ENCODE measurements at places on chromosomes 1 and 21.

GRCh38 chr1:178461701-178462100 is 35.1 kb downstream of the CLEC20A start:
- DNase-seq, result no peak

- DNase-seq, result no peak
Measured at GRCh38 chr1:192553741-192554140, 21.8 kb upstream of the RGS1 start.

DNA sequence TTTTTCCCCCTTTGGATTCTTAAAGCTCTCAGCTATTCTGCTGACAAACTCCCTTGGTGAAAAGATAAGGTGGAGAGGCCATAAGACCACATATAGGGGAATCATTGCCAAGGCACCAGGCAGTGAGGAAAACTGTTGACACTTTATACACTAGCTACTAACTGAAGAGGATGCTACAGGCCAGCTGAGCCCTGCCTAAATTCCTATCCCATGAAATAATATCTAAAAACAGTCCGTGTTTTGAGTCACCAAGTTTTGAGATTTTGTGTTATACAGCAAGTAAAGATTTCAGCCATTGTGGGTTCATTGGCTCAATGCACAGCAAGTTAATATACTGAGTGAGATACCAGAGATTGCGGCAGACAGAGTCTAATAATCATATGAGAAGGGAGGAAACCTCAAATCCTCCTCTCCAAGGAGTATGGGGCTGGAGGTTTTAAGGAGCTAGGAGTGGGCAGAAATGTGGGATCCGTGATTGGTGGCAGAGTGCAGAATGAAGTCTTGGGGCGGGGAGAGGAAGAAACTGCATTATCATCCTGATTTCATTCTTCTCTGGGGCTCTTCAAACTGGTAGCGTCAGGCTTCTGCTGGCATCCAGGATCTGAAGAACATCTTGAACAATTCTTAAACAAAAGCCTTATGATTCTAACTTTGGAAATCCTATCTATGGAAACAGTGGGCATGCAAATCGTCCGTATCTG is 9.2 kb downstream of the CLDN8 start:
- no peak for DNase-seq

- DNase-seq, result no peak
Measured at GRCh38 chr1:172071746-172072145, 230.4 kb downstream of the DNM3 start.

GRCh38 chr1:24856787-24857506 is 73.1 kb downstream of the RUNX3 start:
- no peak for DNase-seq

- DNase-seq, result no peak
Measured at GRCh38 chr1:205576011-205576410, 55.8 kb downstream of the ELK4 start.

DNA sequence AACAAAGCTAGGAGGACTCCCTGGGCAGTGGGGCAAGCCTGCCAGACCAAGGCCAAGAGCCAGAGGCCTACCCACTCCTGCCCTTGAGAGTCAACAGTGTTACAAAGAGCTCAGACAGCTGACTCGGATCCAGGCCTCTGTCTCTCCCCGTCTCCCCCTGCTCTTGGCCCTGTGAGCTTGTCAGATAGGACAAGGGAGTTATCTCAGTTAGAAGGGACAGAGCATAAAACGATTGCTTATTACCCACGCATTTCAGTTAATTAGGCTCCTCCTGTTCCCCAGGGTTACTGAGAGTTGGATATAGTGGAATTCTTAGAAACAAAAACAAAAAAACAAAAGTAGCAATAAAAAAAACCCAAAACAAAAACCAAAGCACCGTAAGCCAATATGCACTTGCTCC is 1.3 kb downstream of the SLC41A1 start:
- no peak for DNase-seq

DNA sequence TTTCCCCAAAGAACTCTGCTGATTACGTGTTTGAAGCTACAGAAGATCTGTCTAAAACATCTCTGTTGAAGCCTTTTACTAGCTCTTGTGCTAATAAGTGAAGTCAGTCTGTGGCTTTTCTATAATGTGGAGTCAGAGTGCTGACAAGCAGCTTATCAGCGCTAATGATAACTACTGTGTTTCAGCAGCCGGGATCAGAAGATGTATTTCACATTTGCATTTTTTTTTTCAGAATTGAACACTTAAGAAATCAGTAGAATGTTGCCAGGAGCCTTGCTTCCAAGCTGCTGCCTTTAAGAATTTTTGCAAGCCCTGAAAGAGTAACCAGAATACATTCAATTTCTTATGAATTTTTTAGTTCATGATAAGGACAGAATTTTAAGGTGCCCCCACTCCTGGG is 519.4 kb upstream of the NR5A2 start:
- no peak for DNase-seq

- no peak for DNase-seq
Measured at GRCh38 chr1:100266741-100267140, 725 bp downstream of the RTCA start.

GRCh38 chr1:33515112-33515511 is 42.7 kb downstream of the ZSCAN20 start:
- DNase-seq, result no peak

DNA sequence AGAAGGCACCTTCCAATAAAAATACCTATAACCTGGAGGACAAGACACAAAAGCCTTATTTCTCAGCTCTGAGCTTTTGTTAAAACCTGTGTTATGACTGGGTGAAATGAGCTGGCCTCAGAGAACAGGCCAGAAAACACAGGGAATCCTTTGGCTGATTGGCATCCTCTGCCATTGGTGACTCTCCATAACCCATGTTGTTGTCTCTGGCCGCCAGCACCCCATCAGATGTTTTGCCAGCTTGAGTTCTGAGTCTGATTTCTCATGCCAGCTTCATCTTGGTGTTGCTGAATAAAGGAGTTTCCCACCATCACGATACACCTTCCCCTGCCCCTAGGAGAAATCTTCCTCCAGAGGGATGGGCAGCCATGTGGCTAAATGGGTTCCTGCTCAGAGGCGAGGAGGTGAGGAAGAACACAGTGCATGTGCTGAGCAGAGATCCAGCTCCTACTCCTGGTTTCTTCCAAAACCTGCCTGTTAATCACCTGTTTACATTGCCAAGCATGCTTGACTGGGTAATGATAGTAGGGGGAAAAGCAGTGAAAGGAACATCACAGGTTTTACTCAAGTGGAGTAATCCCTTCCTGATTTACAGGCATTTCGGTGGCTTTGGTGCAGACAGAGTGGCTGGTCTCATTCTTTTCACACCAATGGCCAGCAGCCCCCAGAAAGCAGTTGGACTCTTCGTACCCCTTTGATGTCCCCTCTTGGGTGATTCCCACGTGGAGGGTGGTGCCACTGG is 109.8 kb downstream of the ROR1 start:
- DNase-seq, result no peak

GRCh38 chr1:178973652-178974101 is 52.0 kb upstream of the FAM20B start:
- no peak for DNase-seq

- DNase-seq, result no peak
Measured at GRCh38 chr1:150259758-150260669, 2.4 kb downstream of the CA14 start.

Data from thoracic aorta (tissue), 2 donors.